ENCODE measurements at places on chromosomes 12 and 14. TPM values are rescaled to one million over a fixed set of nuclear protein-coding genes. Genes with fewer than 3 reads are reported as not detected.

Gene CMKLR1
- total RNA-seq = 17.6 TPM

DNA sequence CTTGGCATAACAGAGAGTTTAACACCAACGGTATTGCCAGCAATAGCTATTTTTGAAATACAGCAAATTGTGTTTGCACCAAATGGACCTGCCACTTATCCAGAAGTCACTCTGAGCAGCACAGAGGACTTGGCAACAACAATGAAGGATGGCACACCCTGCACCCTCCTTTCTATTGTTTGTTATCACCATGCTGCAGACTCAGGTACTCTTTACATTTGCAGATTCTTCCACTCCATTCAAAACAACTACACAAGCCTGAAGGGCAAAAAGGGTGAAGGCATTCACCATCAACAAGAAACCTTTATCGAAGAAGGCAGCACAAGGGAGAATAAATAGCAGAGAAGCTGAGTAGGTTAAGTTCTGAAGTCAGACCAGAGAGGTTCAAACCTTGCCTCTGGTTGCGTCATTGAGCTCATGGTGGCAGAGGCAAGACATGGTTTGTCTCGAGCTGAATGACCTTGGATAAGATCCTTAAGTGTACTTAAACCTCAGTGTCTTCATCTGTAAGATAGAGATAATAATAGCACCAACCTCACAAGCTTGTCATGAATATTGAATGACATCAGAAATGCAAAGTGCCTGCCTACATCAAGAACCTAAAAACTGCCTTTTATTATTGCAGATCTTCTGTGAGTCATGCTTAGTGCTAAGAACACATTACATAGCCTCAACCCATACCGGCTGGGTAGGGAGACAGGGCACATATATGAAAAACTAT, 1.4 kb upstream of the ACSM4 start:
- DNase-seq = no peak

- DNase-seq = no peak
Observed at GRCh38 chr14:67524634-67524963, 8.5 kb upstream of the PLEKHH1 start.

- DNase-seq = no peak
Observed at GRCh38 chr14:103317251-103317650, 16.8 kb upstream of the EIF5 start.

DNA sequence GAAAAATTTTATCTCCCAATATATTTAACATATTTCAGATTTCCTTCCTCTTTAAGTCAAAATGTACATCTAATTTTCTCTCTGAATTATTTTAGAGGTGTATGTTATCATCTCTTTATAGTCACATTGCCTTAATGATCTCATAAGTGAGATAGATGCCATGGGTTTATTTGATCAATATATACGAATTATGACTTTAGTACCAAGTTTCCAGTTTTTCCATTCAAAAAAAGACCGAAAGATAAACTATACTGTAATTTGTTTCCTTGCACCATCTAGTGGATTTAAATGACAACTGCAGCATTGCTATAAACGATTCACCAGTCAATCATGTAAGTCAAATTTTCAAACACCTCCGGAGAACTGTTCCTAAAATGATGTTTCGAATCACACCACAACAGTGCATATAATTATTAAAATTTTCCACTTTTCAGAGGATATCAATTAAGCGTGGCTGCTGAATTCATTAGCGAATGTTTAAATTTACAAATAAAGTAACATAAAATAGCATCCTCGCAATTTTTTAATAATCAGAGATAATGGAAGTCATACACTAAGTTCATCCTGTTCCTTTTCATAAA, 419 bp upstream of the ATXN7L3B start:
- no peak for DNase-seq

- DNase-seq = no peak
Observed at GRCh38 chr12:63826006-63826585, 18.4 kb upstream of the SRGAP1 start.

- no peak for DNase-seq
Observed at GRCh38 chr12:1926251-1926657, 7.8 kb upstream of the CACNA2D4 start.

Gene GARIN6
- not detected for total RNA-seq

GRCh38 chr14:53842938-53843337, 113.7 kb downstream of the BMP4 start:
- no peak for DNase-seq

DNA sequence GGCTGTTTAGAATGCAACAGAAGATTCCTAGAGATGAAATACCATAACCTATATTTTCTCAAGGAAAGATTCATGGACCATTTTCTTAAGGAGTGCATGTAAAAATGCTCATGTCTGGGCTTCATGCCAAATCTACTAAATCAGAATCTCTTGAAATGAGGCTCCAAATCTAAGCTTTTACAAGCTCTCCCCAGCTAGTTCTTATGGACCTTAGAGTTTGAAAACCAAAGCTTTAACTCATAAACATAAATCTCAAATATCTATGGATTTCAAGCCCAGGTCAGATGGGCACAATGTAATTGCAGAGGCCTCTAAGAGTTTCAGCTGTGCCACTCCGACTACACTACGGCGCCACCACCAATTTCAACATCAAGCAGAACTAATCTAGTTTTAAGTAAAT, 117.3 kb upstream of the CAND1 start:
- peak; percentile 66 for DNase-seq

Measured in urinary bladder (tissue), 4 donors.